ENCODE measurements at places on chromosomes 13 and 19. TPM values are rescaled to one million over a fixed set of nuclear protein-coding genes. Genes with fewer than 3 reads are reported as not detected.

Gene SHC2
- not detected for polyA plus RNA-seq

DNA sequence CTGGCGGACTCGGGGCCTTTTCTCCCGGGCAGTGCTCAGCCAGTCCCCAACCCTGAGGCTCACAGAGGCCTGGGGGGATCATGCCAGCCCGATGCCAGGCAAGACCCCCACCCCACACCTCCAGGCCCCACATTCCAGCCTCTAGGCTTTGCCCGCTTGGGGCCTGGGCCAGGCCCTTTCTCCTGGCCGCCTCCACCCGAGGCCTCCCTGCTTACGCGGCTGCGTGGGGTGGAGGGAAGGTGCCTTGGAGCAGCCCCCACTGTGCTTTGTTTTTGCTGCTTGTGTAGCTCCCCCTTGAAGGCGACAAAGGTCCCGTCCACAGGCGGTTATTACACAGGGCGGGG is 38.4 kb downstream of the SMIM24 start:
- DNase-seq: no peak

DNA sequence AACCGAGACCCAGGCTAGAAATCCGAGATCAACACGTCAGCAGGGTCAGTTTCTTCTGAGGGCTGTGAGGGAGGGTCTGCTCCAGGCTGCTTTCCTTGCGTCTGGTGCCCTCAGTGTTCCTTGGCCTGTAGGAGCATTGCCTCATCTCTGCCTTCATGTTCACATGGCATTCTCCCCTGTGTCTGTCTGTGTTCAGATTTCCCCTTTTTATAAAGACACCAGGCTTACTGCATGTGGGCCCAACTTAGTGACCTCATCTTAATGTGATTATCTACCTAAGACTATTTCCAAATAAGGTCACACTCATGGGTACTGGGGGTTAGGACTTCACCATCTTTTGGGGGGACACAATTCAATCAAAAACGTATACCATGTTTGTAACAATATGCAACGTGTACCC is 57.2 kb upstream of the C1QTNF9 start:
- DNase-seq: no peak

GRCh38 chr13:109166804-109167203 is 537.4 kb downstream of the MYO16 start:
- DNase-seq: no peak

Gene PSPN
- 0.61 TPM for polyA plus RNA-seq

Gene CGB8
- not detected for polyA plus RNA-seq

Gene FNDC3A
- 12.6 TPM for polyA plus RNA-seq

Gene ADGRE3
- not detected for polyA plus RNA-seq

Gene SLC25A41
- not detected for polyA plus RNA-seq

All from CD4-positive, alpha-beta memory T cell (primary cell).